ENCODE measurements at places on chromosomes 3 and 15. TPM values are rescaled to one million over a fixed set of nuclear protein-coding genes. Genes with fewer than 3 reads are reported as not detected.

Gene SPESP1
- total RNA-seq, result 10.8 TPM

Gene KLHL6
- 1.6 TPM for total RNA-seq

Gene SLC22A13
- 0.29 TPM for total RNA-seq

Gene MOBP
- 0.06 TPM for total RNA-seq

Gene MYRIP
- 7.1 TPM for total RNA-seq

Gene BTLA
- not detected for total RNA-seq

Gene DGKG
- total RNA-seq, result 10.8 TPM

Gene KIF15
- 0.28 TPM for total RNA-seq

Gene AADAC
- 0.17 TPM for total RNA-seq

Gene TMEM45A
- 21.0 TPM for total RNA-seq

Gene PATL2
- total RNA-seq, result 4.7 TPM

Gene BCHE
- 10.3 TPM for total RNA-seq

Gene THSD4
- 67.3 TPM for total RNA-seq

Gene TRPM1
- total RNA-seq, result not detected

Gene ANKUB1
- total RNA-seq, result not detected

Gene TMIE
- 0.74 TPM for total RNA-seq

Gene TCAIM
- total RNA-seq, result 28.3 TPM

Gene CSNK1G1
- total RNA-seq, result 7.6 TPM
